ENCODE measurements at places on chromosomes 3 and 15. TPM values are rescaled to one million over a fixed set of nuclear protein-coding genes. Genes with fewer than 3 reads are reported as not detected.

- DNase-seq: no peak
These were observed 272.3 kb upstream of the ARRDC4 start for GRCh38 chr15:97688177-97688576.

DNA sequence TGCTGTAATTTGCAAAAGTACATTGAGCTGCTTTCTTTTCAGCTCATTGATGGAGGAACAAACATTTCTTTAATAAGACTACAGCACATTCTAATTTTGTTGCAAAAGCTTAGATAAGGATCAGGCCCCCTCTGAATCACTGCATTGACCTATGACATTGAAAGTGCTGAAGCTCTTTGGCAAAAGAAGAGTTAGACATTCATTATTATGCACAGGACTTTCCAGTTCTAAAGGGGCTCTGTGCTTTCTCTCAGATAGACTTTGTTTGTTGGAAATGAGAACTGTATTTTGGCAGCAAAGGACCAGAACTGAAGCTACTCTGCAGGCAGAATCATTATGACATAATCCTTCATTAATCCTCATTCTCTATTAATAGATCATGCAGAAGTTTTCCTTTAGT is 252.9 kb upstream of the SOX2 start:
- DNase-seq: no peak

DNA sequence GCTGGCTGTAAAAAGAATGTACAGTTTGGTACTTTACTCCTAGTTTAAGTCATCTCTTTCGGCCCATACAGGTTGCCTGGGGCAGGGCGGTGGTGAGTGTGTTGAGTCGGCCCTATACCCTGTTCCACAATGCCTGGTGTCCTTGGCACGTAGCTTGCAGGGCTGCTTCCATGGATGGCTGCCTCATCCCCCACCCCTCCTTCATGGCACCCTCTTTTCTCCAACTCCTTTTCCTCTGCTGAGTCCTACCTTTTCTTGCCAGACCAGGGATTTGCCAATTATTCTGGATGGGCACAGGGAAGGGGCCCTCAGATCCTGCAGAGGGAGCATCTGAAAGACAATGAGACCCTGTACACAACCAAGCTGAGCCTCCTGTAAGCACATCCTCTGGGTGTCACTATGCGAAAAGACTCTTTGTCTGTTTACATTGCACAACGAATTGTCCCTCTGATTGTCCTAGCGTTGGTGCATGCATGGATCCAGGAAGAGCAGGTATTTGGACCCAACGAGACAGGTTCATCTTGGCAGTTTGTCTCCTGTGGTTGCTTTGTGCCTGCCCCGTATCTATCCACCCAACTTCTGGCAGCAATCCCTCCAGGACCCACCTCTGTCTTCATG is 73.6 kb upstream of the CGNL1 start:
- no peak for DNase-seq

DNA sequence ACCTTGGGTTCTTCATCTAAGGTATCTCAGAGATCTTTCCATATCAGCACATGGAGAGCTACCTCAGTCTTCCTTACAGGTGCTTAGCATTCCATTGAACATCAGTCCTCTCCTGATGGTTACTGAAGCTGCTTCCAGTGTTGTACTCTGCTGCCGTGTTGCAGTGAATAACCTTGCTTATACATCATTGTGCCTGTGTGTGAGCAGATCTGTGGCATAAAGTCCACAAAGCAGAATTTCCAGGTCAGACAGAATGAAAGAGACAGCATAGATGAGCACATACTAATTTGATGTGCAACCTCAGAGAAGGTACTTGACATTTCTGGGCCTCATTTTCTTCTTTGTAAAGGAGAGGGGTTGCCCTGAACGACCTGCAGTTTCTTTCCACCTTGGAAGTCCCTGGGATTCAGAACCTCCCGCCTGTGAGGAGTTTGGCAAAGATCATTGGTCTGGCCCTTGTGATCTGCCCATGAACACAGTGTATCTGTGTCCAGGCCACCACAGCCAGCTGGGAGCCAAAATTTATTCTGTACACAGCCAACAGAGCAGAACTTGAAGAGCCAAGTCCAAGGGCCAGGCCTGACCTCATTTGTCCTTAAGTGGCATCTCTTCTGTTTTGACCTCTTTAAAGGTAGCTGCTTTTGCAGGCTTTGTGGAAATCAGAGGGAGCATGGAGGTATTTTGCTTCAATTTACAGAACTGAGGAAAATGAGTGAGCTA is 57.2 kb upstream of the SLC7A14 start:
- no peak for DNase-seq

DNA sequence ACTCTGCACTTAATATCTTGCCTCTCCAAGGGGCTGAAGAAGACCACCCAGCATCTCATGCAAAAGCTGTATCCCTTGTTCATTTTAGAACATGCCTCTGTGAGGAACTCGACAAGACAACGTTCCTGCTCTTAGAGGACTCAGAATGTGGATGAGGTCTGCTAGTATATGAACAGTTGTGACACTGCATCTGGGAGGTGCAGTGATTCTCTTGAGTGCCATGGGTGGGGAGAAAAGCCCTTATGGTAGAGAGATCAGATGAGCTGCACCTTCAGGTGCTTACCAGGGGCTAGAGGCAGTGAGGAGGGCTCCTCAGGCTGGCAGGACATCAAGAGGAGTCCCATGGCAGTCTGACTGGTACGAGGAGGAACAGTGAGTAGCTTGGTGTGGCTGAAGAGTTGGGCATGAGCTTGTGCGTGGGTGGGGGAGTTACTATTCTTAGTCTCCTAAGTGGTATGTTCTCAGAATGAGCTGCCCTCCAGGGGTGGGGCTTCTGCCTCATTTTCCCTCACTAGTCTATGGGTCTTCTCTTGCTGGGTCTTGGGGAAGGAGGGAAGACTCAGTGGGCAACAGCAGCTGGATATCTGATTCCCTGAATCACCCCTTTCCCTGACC is 56.7 kb upstream of the ATP2B2 start:
- no peak for DNase-seq

DNA sequence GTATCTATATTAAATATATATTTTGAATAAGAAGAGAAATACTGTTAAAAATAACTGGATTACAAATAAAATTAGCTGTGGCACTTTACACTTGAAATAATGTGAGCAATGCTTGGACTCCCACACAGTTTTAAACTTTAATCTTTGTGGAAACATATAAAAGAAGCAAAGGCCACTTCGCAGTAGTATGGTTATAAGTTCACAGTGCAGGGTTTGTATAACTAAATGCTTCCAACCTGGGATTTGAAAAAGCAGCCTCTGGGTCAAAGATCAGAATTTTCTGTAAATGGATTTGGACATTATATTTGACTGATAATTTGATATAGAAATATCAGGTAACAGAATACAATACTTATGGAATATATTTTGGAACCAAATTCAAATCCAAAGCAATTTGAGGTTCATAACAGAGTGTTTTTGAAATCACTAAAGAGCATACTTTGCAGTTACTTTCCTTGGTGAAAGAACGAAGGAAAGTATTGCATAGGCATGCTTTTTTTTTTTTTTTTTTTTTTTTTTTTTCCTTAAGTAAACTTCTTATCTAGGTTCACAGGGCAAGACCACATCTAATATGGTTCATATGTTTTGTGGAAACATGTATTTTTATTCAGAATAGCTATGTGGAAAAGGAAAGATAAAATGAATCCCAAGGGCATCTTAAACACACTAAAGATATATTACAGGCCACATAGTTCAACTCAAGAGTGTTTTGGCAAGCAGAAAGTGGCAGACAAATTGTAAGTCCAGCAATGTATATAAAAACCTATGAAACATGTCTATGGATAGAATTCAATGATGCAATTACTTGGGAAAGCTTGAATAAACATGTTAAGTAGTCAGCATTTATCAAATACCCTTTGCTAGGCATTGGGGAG is 47.1 kb upstream of the SGO1 start:
- DNase-seq: no peak

- no peak for DNase-seq
These were observed 66.7 kb downstream of the ARHGAP31 start for GRCh38 chr3:119360736-119361462.

- DNase-seq: no peak
These were observed 95.8 kb downstream of the FNDC3B start for GRCh38 chr3:172135185-172135584.

GRCh38 chr3:69082805-69083204 is 1.9 kb upstream of the ARL6IP5 start:
- peak; percentile 43 for DNase-seq

DNA sequence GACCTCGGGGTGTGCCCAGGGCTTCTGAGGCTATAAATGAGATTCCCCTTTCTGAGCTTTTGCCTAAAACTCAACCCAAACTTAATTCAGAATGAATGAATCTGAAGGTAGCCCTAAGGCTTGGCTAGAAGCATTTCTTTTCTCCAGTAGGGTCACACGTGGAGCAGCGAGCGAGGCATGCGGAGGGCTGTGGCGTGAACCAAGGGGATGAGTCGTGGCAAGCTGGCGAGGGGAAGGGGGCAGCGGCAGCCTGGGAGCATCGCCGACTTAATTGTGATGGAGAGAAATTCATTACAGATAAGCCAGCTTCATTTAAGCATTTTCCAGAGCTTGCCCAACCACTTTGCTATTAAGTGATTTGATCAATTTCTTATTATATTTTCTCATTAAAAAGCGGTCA is 79.9 kb downstream of the CHSY1 start:
- no peak for DNase-seq

DNA sequence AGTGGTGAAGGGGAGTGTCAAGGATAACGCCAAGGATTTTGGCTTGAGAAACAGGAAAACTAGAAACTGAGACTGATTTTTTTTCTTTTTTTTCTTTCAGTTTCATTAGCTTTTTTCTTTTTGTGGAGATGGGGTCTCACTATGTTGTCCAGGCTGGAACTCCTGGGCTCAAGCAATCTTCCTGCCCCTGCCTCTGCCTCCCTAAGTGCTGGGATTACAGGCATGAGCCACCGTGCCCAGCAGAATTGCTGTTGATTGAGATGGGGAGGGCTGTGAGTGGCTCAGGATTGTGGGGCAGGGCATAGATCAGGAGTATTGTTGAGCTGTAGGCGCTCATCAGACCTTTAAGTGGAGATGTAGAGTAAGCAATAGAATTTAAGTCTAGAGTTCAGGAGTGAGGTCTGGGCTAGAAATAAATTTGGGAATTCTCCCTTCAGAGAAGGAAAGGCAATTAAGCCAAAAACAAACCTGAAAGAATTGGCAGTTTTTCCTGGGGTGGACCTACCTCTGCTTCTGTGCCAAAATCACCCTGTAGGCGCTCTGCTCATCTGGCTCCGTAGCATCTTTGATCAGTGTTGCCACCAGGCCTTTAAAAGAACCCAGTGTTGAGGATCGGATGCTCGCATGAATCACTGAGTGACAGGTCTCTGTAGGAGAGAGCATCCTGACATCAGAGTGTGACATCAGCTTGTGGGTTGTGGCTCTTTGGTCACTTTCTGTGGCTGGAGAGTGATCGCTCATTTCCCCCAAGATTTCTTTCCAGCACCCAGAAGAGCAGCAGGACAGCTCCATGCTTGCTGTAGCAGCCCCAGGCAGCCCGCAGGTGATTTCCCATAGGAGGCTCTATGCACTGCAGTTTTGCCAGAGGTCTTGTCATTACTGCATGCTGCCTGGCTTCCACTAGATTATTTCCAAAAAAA is 15.8 kb downstream of the ABHD17C start:
- DNase-seq: no peak

DNA sequence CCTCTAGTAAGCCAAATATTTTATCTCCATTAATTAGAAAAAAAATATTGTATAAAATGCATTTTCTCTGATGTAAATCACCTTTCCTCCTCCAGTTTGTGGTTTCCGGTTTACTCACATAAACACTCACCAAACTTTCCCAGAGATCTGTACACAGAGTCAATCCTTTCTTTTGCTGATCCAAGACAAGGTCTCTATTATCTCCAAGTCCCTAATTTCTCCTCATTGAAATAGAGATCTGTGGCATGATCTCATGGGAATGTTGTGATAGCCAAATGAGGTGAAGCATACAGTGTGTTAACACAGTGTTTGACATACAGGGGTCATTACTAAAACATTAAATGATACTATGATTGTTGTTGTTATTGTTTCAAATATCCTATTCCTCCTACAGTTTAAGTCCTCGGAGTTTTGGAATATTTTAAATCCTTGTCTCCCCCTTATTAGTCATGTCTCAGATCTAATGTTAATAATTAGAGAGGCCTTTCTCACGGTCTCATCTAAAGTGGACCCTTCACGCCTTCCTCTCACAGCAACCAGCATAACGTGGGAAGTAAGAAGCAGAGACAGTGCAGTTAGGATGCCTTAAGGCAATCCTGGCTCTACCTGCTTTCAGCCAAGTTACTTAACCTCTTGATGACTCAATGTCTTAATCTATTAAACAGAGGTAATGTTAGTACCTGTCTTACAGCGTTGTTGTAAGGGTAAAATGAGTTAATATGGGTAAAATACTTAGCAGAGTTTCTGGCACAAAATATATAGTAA is 333.3 kb downstream of the GRM7 start:
- DNase-seq: no peak

GRCh38 chr15:98719137-98719740 is 70.9 kb downstream of the IGF1R start:
- DNase-seq: no peak

DNA sequence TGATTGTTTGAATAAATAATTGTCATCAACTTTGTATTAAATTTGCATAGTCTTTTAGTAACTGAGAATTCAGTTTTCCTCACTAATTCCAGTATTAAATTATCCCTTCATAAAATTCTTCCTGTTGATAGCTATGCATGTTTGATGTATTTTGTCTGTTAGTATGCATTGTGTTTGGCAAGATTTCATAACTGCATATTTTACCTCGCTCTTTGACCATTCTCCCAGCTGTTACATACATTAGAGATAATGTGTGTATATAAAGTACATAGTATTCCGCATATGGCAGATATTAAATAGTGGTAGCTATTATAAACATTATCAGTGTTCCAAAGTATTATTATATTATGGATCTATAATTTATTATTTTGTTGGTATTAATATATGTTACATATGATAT is 10.6 kb upstream of the NFKBIZ start:
- no peak for DNase-seq

DNA sequence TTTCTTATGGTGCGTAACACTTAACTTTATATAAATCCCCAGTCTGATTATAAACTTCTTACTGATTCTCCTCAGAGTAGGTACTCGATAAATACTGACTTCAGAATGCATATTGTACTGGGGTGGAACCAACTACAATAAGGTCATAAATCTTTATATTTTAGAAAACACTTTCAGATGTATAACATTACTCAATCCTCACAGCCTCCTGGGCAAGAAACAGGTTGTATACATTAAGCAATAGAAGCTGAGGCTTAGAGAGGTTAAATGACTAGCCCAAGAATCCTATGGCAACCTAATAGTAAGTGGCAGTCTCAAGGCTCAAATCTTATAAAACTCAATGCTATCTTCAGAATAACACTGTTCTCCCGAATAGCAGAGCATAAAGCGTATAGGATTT is 9.1 kb downstream of the VPS13C start:
- no peak for DNase-seq

- no peak for DNase-seq
These were observed 942.1 kb downstream of the AGBL1 start for GRCh38 chr15:87021751-87022150.

GRCh38 chr3:133868186-133868585 is 27.5 kb downstream of the RAB6B start:
- no peak for DNase-seq

GRCh38 chr3:160641665-160642309 is 35.2 kb upstream of the ARL14 start:
- DNase-seq: no peak

LMAN1L gene
- not detected for polyA plus RNA-seq

SLC35G2 gene
- polyA plus RNA-seq: 16.5 TPM

AP3B2 gene
- polyA plus RNA-seq: 0.46 TPM

ANKRD34C gene
- polyA plus RNA-seq: not detected
